GM12891 (cell line): ENCODE measurements at places on chromosomes 3 and 15.

GRCh38 chr3:12946251-12946648 lies 104.9 kb upstream of the RPL32 start:
- no peak for DNase-seq

DNA sequence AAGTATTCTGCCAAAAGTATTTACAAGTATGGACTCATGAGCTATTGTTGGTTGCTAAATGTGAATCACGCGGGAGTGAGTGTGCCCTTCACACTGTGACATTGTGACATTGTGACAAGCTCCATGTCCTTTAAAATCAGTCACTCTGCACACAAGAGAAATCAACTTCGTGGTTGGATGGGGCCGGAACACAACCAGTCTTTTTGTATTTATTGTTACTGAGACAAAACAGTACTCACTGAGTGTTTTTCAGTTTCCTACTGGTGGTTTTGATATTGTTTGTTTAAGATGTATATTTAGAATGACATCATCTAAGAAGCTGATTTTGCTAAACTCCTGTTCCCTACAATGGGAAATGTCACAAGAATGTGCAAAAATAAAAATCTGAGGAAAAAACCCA lies 30.3 kb downstream of the SYNM start:
- DNase-seq = peak; percentile 30

GRCh38 chr3:57682284-57682683 lies 10.6 kb downstream of the DENND6A start:
- DNase-seq = no peak

DNA sequence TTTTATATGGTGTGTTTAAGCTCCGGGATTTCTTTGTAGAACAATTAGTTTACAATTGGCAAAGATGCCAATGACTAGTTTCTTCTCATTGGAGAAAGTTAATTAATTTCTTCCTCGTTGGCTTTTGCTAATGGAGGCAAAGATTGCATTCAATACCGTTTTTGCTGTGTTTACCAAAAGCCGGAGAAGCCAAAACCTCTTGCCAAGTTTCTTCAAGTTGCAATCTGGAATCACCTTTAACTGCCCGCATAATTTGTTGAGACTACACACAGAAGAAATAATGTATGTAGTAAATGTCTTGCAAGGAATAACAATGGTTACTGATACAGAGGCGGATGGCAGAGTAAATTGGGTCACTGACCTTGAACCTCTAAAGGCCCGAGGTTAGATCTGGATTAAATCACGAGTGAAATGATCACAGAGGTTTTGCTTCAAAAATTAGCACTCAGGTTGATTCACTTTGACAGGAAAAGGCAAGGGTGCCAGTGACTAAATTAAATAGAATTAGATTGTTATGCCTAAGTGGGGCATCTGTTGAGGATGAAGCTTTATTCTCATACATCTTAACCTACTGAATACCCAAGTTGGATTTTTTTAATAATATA lies 732.1 kb upstream of the NR2F2 start:
- DNase-seq = no peak

DNA sequence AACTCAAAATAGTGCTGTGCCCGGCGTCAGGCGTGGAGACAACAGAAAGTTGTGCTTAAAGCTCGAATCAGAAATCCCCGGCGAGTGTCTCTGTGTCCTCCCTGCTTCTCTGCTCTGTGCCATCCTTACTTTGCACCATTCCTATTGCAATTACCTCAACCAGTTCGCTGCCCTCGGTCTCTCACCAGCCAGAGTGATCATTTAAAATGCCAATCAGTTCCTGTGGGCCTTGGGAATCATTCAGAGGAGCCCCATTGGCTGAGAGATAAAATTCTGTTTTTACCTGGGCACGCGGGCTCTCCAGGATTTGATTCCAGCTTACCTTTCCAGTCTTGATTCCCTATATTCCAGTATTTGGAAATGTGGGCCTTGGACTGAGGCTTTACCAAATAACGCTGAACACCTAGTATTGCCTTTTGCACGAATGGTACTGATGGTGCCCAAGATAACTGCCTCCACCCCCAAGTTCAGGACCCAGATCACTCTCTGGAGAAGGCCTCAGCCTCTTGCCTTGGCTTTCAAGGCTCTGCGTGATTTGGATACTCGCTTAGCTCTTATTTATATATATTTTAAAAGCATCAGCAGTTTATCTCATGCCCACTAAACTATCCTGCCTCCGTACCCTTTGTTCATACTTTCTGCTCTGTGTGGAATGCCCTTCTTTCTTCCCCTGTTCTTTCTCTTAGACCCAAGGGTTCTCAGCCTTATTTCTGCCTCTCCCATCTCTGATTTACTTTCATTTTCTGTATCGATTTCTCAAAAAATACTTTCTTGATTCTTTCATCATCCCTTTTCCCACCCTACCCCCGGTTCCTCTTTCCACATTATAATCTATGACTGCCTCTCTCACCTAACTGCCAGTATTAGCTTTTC lies 863 bp downstream of the PSMA4 start:
- no peak for DNase-seq

- DNase-seq = no peak
Observed at GRCh38 chr15:51085764-51086163, 8.9 kb downstream of the TNFAIP8L3 start.

DNA sequence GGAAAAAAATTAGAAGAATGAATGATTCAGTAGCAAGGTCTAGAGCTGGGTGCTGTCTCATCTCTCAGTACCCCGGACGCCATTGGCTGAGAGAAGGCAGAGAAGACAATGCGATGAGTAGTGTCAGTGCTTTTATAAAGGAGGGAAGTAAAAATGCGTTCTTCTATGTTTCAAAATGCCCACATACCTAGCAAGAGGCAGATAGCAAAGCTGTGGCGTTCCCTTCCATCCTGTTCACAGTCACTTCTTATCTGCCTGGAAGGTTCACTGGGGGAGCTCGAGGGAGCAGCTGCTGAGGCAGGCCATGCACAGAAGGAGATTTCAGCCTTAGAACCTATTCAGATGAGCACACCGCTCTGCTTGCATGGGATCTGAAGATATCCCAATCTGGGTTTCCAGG lies 234.0 kb downstream of the RPLP1 start:
- no peak for DNase-seq

- DNase-seq = no peak
Observed at GRCh38 chr3:168591587-168591986, 495.9 kb upstream of the GOLIM4 start.

- DNase-seq = no peak
Observed at GRCh38 chr3:122962149-122962548, 65.4 kb downstream of the SEMA5B start.

GRCh38 chr3:84224262-84224661 lies 734.5 kb upstream of the CADM2 start:
- no peak for DNase-seq

- no peak for DNase-seq
Observed at GRCh38 chr3:113070072-113070640, 79.4 kb downstream of the GTPBP8 start.

DNA sequence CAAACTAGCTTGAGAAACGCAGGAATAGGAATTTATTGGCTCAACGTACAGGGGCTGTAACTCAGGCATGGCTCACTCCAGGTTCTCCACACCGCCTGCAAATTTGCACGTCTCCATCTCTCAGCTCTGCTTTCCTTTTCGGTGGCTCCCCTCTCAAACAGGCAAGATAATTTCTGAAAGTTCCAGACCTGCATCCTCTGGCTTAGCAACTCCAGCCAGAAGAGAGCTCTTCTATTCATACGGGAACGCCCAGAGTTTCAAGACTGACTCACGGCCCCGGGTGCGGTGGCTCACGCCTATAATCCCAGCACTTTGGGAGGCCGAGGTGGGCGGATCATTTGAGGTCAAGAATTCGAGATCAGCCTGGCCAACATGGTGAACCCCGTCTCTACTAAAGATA lies 139.7 kb upstream of the BNIP2 start:
- no peak for DNase-seq

GRCh38 chr3:157087780-157088600 lies 72.0 kb downstream of the CCNL1 start:
- DNase-seq = no peak

- peak; percentile 14 for DNase-seq
Observed at GRCh38 chr15:50358845-50359244, 3.8 kb upstream of the GABPB1 start.

GRCh38 chr15:39621976-39622375 lies 41.1 kb downstream of the THBS1 start:
- no peak for DNase-seq

DNA sequence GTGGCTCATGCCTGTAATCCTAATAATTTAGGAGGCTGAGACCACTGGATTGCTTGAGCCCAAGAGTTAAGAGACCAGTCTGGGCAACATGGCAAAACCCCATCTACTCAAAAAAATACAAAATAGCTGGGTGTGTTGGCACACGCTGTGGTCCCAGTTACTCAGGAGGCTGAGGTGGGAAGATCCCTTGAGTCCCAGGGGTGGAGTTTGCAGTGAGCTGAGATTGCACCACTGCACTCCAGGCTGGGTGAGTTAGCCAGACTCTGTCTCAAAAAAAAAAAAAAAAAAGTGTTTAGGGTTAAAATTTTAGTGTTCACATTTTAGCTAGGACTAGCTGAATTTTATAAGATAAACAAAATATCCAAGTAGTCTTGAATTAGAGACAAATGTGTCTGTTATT lies 1340.1 kb upstream of the EPHA6 start:
- no peak for DNase-seq

DNA sequence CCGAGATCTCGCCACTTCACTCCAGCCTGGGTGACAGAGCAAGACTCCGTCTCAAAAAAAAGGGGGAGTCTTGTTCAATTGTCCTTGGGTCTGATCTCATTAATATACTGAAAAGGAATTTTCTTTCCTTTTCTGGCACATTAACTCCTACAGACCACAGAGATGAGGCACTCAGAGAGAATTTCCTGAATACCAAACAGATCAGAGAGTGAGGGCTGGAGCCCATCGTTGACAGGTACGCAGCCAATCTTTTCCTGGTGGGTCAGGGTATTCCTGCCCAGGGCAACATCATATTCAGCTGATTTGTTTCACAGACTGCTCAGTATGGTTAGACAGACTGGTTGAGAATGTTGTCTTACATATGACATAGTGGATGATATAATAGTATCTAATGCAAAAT lies 82.8 kb upstream of the TNFSF10 start:
- DNase-seq = no peak

GRCh38 chr15:81221449-81221848 lies 24.8 kb downstream of the IL16 start:
- DNase-seq = no peak

DNA sequence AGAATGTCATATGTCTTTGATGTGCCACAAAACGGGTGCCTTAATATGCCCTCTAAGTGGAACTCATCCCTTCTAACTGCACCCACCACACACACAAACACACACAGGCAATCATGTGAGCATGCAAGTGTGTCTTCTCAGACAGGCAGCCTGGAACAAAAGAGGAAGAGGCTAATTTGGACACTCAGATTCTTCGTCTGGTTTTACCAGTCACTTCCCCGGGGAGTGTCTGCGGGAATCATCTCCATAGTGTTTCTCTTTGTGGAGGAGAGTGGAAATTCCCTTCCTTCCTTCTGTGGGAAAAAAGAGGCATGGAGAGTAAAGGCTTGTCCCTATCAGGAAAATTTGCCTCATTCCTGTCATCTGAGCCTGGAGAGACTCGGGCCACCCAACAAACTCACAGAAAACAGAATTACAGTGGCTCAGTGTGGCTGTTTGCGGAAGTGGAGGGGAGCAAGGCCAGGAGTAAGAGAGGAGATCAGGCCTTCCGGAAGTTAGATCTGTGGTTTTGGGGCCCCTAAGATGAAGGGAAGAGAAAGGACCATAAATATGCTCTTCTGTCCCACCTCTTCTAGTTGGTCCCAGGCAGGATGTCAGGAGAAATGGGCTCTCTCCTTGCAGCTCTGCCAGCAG lies 212.6 kb upstream of the SEMA6D start:
- DNase-seq = no peak

- no peak for DNase-seq
Observed at GRCh38 chr3:10697918-10698317, 118.1 kb upstream of the SLC6A11 start.

- no peak for DNase-seq
Observed at GRCh38 chr3:53081318-53081717, 35.4 kb upstream of the SFMBT1 start.

DNA sequence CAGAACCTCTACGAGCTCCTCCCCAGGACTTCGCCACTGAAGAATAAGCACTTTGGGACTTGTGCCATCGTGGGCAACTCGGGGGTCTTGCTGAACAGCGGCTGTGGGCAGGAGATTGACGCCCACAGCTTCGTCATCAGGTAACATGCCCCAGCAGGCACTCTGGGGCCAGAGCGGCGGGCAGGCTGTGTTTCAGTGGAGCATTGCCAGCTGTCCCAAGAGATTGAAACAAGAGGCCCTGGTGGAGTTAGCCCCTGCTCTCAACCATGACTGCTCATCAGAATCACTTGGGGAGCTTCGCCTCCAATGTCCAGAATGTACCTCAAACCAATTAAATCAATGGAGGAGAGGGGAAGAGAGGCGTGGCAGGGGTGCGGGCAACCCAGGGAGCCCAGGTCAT lies 44.8 kb downstream of the ST8SIA2 start:
- no peak for DNase-seq

- no peak for DNase-seq
Observed at GRCh38 chr15:63792584-63792983, 41.2 kb downstream of the HERC1 start.

DNA sequence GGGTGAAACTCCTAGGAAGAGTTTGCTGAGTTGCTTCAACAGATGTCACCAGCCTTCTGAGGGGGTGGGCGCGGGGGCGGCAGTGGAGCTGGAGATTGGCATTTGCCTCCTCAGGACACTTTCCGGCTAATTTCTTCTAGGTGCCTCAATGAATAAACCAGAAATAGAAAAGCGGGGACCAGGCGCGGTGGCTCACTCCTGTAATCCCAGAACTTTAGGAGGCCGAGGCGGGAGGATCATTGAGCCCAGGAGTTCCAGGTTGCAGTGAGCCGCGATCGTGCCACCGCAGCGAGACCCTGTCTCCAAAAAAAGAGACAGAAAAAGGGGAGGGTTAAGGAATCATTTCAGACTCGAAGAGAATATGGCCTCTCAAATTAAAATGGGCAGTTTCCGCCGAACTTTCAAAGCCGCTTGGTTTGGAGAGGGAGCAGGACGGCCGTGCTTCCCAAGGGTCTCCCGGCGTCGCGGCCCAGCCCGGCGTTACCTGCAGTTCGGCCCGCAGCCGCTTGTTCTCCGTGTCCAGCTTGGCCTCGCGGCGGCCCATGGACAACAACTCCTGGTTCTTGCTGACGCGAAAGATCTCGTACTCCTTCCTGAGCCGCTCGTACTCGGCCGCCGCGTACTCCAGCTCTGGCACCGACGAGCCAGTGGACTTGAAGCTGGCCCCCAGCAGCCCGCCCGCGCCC lies 587 bp downstream of the NPHP3 start:
- no peak for DNase-seq

DNA sequence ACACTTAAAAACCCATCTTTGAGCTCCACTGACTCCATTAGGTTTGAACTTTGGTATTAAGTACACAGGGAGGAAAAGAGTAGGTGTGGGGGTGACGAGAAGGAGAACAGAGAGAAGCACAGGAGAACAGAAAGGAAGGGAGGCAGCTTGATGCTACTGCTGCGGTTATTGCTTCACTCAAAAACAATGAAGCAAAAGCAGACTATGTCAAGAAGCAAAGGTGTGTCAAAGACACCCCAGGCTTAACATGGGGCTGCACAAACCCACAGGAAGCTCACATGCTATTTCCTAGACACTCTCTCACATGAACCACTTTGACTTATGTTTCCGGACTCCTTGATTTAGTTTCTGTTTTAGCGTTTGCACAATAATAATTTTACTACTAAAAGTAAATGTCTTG lies 961.0 kb upstream of the CFAP20DC start:
- peak; percentile 37 for DNase-seq

GRCh38 chr3:121637922-121638321 lies 22.8 kb downstream of the HCLS1 start:
- no peak for DNase-seq

- no peak for DNase-seq
Observed at GRCh38 chr3:126481808-126482502, 6.3 kb upstream of the ZXDC start.
